Left lung (tissue), 14 donors: ENCODE measurements at places on chromosomes 5 and 9. TPM values are rescaled to one million over a fixed set of nuclear protein-coding genes. Genes with fewer than 3 reads are reported as not detected.

GRCh38 chr5:33337637-33337992 lies 103.2 kb upstream of the TARS1 start:
- H3K27me3 ChIP-seq: no peaks in the 10 kb centered on the region
- H3K4me1 ChIP-seq: peaks cover 4% of the 10 kb centered on the region
- no peaks in the 10 kb centered on the region for H3K36me3 ChIP-seq
- H3K27ac ChIP-seq: no peak overlapping the region
- no peak overlapping the region for H3K4me3 ChIP-seq

DOCK2 gene
- 101 TPM for total RNA-seq

- no peaks in the 10 kb centered on the region for H3K4me1 ChIP-seq
- no peak overlapping the region for H3K4me3 ChIP-seq
- no peak for DNase-seq
- H3K27ac ChIP-seq: no peak overlapping the region
- no peaks in the 10 kb centered on the region for H3K36me3 ChIP-seq
- no peaks in the 10 kb centered on the region for H3K27me3 ChIP-seq
Measured at GRCh38 chr5:80266566-80266965, 10.7 kb upstream of the SERINC5 start.

DNA sequence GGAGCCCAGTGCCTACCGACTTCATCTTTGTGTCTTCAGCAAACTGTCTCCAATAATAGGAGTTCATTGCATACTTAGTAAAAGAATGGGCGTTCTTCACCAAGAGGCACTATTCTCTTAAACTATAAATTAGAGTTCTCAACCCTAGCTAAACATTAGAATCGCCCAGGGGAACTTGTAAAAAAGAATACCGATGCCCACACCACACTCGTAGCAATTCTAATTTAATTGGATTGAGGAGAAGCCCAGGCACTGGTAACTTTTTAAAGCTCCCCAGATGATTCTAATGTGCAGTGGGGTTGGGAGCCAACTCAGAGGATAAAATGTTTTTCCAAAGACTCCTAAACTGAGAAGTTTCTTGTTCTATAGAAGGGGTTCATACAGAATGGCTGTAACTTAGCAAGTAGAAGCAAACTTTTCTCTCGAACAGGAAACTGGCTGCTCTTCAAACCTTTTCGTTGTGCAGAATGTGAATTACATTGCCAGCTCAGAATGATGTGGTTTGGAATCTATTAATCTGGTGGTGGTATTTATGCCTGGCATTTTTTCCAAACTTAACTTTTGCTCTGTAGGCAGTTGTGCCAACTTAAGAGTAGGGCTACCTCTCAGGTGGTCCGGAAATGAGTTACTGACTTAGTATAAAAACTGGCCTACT lies 26.4 kb upstream of the NFIB start:
- H3K4me3 ChIP-seq: no peak overlapping the region
- H3K36me3 ChIP-seq: no peaks in the 10 kb centered on the region
- peaks cover 4% of the 10 kb centered on the region for H3K27me3 ChIP-seq

C5orf46 gene
- not detected for total RNA-seq

GRCh38 chr9:12930906-12931305 lies 156.1 kb downstream of the LURAP1L start:
- H3K27me3 ChIP-seq: no peaks in the 10 kb centered on the region
- DNase-seq: no peak
- H3K27ac ChIP-seq: no peak overlapping the region
- H3K4me1 ChIP-seq: no peaks in the 10 kb centered on the region
- H3K4me3 ChIP-seq: no peak overlapping the region
